T-helper 2 cell treated with Interferon-gamma antibody and Interleukin-4, amounts not matched to agents 5 μg/mL and 100 μg/mL, for 36 hours (primary cell): ENCODE measurements at places on chromosomes 3 and 15.
A peak's percentile ranks its signal among the peaks of the same experiment; 100 is the strongest.

DNA sequence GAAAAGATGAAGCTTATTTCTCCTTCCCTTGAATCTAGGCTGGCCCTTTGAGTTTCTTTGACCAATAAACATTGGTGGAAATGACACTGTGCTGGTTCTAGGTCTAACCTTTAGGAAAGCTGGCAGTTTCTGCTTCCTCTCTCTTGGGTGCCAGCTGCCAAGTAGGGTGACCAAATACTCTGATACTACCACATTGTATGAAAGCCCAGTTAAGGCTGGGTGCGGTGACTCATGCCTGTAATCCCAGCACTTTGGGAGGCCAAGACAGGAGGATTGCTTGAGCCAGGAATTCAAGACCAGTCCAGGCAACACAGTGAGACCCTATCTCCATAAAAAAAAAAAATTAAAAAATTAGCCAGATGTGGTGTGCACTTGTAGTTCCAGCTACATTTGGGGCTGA is 320.7 kb downstream of the ZNF621 start:
- no peak for DNase-seq

- no peak for DNase-seq
Observed at GRCh38 chr3:128587391-128587790, 63.2 kb downstream of the RPN1 start.

GRCh38 chr3:127423856-127424765 is 136.3 kb upstream of the PRR20G start:
- no peak for DNase-seq

- DNase-seq = no peak
Observed at GRCh38 chr3:178645503-178645902, 109.3 kb downstream of the KCNMB2 start.

DNA sequence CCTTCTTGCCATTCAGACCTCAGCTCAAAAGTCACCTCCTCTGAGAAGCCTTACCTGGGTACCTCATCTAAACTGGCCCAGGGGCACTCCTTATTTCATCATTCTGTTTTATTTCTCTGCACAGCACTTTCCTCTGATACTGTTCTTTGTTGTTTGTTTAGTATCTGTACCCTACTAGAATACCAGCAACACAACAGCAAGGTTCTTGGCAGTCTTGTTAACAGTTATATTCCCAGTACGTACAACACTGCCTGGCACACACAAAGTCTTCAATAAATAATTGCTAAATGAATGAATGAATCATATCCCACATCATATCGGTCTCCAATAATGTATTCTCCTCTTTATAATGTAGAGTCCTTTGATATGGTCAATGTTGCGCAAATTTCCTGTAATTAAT is 188.1 kb downstream of the FOXP1 start:
- DNase-seq = no peak

GRCh38 chr3:39327746-39328349 is 1.7 kb upstream of the CCR8 start:
- peak; percentile 54 for DNase-seq

DNA sequence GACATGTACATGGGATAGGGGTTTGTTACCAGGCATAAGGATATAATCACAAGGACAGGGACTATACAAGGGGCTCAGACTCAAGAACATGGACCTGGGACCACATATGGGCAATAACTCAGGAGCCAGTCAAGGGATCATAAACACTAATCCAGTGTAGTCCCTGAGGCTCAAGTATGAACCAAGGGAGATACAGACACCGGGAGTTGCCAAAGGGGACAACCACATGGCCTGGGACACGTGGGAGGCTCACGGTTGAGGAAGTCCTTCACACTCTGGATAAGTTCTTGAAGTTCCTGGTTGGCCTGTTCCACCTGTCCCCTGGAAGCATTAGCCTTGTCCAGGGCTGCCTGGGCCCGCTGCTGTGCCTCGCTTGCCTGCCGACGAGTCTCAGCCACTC is 1.8 kb upstream of the USP19 start:
- no peak for DNase-seq

DNA sequence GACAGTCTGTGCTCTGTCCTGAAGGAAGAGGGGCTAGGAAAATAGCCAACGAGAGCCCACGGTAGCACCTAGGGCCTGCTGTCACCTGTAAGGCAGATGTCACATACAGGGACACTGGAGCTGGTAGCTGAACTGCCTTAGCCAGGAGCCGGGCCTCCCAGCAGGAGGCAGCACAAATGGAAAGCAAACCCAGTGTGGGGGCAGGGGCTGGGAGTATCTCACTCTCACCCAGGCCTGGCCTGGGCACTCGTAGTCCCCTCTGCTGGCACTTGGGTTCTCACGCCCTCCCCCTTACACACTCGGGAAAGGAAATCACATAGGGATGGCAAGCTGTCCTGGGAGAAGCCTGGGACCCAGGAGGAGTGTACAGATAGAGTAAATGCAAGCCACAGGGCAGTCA is 173.1 kb upstream of the CHRNA7 start:
- DNase-seq = no peak

DNA sequence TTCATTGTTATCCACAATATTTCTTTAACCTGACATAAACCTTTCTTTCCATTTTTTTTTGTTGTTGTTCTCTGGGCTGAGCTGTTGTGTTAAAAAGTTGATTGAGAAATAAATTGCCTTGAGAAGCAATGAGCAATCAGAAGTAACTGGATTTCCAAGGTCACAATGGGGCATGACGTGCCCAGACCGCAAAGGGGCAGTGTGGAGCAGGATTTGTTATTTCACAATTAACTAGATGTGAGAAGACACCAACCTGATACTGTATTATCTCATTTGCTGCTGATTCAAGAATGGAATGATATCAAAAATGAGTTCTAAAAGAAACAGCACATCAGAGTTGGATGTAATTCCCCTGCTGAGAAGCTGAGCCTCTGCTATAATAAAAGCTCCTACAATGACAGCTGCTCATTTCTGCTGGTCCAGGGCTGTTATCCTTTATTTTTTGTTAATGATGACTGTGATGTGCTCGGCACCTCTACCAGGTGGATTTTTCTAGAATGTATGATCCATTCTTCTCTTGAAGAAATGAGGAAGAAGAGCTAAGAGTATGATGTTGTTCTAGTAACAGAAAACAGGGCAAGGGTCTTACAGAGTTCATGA is 28.1 kb downstream of the CPNE4 start:
- DNase-seq = no peak

- no peak for DNase-seq
Observed at GRCh38 chr15:39154227-39154638, 426.6 kb upstream of the THBS1 start.

- no peak for DNase-seq
Observed at GRCh38 chr3:14047027-14047426, 77.6 kb downstream of the CHCHD4 start.

- no peak for DNase-seq
Observed at GRCh38 chr15:98560338-98560737, 88.0 kb upstream of the IGF1R start.

GRCh38 chr3:186901135-186901734 is 29.1 kb upstream of the ST6GAL1 start:
- DNase-seq = no peak

DNA sequence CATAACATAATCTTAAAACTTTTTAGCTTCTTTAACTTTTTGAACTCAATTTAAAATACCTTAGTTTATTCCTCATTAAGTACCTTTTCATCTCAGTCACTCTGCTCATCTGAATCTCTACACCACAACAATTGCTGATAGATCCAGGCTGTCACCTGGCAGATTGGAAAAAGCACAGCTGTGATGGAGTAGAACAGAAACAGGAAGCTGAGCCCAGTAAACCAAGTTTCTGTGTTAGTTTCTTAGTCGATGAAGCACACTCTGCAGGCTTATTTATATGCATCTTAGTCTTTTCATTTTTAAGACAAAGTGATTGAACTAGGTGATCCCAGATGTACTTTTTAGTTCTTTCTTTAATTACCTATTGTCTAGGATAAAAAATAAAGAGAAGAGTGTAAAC is 1398.0 kb upstream of the ALCAM start:
- no peak for DNase-seq

- DNase-seq = peak; percentile 65
Observed at GRCh38 chr15:74845208-74845568, 2.2 kb upstream of the ULK3 start.

GRCh38 chr15:58081891-58082290 is 16.4 kb upstream of the ALDH1A2 start:
- no peak for DNase-seq

DNA sequence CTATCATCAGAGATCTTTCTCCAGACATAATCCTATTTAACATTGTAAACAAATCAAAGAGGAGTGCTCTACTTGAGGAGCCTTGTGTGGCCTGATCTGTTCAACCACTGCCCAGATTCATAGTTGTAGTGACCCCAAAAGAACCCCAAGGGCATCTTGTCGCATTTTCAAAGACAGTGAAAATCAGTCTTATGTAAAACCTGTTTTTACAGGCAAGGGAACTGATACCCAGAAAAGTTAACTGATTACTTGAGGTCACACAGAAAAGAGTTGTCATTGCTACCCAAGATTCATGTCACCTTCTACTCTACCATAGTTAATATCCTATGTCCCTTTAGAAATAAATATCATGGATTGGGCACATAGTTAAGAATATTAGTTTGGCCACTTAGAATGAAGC is 40.5 kb upstream of the ARPP21 start:
- no peak for DNase-seq

- DNase-seq = no peak
Observed at GRCh38 chr15:89863918-89864317, 29.9 kb downstream of the AP3S2 start.

DNA sequence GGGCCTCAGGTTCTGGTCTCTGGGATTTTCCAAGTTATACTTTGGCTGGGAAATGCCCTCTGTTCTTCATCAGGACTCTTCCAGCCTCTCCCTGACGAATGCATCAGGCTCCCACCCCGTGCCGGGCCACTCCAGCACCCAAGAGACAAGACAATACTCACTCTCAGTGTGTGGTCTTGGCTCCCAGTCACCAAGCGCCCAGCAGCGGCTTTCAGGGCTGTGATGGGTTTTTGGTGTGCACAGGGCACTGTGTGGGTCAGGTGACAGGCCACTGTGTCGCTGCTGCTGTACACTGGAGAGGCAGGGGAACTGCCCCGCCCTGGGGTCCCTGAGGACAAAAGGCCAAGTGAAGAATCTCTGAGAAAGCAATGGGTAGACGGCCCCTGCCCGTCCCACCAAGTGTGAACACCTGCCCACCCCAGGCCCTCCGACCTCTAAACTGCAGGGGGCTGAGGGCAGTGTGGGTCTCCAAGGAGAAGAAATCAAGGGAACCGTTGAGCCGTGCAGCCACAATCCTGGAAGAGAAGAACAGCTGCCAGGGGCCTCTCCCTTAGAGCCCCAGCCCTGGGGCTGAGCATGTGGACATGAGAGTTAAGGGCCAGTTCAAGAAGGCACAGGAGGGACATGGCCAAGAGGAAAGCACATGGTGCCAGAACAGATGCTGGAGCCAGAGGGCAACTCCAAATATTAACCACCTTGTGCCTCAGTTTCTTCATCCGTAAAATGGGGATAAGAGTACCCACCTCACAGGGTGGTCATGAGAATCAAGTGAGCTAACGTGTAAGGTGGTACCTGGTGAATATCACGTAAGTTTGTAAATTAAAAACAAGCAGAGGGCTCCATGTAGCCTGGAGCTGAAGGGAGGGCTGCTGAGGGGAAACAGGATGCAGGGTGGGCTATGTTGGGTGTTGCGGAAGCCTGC is 34.1 kb downstream of the PTPN23 start:
- no peak for DNase-seq

- no peak for DNase-seq
Observed at GRCh38 chr3:114857299-114857701, 289.8 kb downstream of the ZBTB20 start.

DNA sequence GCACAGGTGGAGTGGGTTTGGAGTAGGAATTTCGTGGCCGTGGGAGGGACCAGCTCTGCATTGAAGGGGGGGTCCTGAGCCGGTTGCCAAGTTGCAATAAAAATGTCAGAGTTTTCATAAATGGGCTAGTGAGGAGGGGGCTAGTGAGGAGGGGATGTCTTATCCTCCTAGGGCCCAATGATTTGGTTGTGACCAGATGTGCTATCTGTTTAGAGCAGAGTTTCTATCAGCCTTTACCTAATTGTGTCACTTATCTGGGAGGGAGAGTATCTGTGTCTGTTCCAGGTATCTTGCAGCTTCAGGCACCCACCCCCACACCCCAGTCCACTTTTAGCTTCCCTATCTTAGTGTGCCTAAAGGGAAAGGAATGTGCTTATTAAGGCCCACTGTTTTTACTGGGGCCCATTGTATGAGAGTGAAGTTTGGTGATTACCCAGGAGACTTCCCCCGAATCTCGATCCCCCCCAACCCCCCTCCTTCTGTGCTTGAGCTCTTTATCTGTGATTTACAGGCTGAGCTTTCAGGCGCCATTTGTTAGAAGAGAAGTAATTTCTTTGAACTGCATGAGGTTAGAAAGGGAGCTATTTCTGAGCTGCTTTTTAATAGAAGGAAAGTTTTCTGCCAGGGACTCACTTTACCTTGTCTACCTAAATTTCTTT is 42.6 kb downstream of the PPCDC start:
- no peak for DNase-seq

DNA sequence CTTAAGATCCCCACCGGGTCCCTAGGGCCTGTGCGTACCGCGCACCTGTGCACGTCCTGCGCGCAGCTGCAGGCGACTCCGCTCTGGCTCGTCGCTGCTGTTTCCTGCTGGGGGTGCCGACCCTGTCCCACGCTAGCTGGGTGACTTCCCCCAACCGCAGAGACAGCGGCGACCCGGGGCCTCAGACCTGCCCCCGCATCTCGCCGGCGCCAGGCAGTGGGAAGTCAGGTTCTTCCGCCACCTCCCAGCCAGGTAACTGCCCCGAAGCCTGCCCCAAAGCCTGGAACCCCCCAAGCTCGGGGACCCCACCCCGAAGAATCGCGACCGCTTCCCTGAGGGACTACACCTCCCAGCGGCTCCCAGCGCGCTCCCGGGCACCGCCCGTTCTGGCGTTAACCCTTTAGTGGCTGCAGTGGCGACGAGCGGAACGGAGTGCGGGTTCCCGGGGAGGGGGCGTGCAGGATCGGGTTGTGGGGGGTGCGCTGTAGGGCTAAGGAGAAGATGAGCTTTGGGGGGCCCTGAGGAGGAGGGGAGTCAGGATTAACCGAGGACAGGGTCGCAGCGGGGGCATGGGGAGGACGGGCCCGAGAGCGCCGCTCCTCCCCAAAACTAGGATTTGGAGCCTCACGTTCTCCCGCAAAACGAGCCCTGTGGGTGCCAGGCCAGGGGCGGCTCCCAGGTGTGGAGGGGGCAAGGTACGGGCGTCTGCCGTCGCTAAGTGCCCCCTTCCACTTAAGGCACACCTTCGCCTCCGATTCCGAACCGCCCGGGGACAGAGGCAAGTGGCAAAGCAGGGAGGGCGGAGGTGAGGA is 589 bp downstream of the NEIL1 start:
- DNase-seq = no peak

GRCh38 chr3:129723558-129724324 is 117.3 kb upstream of the PLXND1 start:
- no peak for DNase-seq
